ENCODE measurements at places on chromosomes 2 and 18.
A peak's percentile ranks its signal among the peaks of the same experiment; 100 is the strongest.

- no peak for DNase-seq
Measured at GRCh38 chr18:36314754-36315153, 17.2 kb downstream of the FHOD3 start.

DNA sequence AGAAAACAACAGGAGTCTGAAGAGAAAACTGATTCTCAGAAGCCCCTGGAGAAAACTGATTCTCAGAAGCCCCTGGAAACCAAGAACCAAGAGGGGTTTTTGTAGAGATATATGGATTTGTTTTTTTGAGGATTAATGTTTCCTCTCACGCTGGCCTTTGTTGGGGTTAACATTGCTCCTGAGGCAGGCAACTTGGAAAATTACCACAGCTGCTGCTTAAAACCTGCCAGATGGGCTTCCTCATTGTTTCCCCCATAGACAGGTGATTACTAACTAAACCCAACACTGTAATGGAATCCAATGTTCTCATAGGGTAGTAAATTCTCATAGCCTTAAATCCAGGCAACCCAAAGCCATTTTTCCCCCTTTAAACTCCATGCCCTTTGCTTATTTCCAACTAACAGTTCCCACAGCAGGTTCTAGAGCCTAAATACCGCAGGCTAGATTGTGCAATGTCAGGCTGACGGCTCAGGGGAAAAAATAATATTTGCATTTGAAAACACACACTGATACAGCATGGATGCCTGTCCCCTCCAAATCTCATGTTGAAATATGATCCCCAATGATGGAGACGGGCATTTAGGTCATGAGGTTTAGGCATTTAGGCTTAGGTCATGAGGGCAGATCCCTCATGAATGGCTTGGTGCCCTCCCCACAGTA, 272.3 kb upstream of the PKDCC start:
- DNase-seq = no peak

GRCh38 chr18:22827741-22828140, 105.4 kb upstream of the RBBP8 start:
- DNase-seq = no peak

- DNase-seq = no peak
Measured at GRCh38 chr2:178450524-178450773, 526 bp downstream of the PRKRA start.

- no peak for DNase-seq
Measured at GRCh38 chr2:2326068-2327040, 4.7 kb downstream of the MYT1L start.

DNA sequence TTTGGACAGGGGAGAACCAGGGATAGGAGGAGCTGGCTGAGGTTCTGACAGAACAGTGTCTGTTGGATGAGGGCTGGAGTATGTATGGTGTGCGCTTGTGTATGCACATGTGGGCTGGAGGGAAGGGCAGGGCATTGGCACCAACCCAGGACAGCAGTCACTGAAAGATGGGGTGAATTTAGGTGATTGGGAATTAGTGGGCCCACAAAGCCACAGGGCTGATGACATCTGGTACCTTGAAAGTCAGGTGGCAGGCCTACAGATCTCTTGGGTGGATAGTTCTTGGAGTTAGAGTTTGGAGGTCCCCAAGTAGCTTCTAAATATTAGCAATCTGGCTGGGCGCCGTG, 45.7 kb downstream of the C2orf42 start:
- no peak for DNase-seq

- DNase-seq = no peak
Measured at GRCh38 chr18:75213611-75214331, 3.2 kb downstream of the TSHZ1 start.

DNA sequence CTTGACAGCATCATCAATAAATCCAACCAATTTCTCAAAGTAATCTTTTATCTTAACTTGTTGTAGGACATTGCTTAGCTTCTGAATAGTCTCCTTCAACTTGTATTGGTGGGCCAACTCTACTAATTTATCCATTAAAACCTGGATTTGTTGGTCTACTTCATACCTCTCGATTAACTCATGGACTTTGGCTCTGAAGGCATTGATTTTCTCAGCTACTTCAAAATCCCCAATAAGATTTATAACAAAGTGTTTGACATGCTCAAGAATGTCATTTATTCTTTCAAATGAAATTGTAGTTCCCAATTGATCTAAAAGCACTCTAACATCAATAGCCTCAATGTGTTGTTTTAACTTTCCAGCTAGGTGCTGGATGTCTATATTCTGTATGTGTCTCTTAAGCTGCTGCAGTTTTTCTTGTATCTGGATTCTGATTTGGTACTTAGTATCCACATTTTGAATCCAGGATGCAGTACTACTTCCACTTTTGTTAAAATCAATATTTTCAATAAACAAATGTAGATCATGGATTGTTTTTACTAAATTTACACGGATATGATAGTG, 34.1 kb downstream of the APOB start:
- DNase-seq = no peak

- no peak for DNase-seq
Measured at GRCh38 chr18:45249246-45249661, 366.0 kb upstream of the SLC14A2 start.

DNA sequence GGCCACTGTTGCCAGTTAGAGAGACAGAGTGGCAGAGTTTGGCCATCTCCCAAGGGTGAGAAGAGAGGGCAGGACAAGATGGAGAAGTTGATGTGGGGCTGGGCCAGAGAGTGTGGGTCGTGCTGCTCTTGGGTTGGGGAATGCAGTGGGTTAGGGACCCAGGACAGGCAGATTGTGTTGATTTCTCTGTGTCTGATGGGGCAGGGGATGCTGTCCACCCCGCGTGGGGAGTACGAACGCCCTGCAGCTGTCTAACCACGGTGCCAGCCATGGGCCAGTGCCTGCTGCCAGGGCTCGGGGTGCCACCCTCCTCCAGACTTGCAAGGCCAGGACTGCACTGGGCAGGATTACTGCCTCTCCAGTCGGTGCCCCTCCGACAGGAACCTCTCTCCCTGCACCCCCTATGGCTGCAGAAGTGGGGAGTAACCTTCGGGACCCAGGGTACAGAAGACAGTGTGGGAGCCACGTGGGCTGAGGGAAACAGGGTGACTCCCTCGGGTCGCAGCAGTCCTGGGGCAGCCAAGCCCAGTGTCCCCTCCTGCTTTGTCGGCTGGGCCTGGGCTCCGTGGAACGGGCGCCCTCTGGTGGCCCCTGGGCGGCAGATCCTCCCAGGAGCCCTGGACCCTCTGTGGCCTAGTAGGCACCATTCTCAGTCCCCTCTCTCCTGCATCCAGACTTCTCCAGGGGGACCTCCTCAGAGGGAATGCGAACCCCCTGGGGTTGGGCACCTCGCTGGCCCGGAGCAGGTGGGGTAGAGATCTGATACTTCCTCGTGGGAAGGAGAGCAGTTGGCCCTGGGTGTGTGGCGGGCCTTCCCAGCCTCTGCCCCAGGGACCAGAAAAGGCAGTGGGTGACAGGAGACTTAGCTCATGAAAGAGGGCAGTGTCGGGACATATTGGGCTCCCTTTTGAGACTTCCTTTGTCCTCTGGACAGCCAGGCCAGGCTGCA, 2.7 kb downstream of the GPC1 start:
- DNase-seq = peak; percentile 36

- DNase-seq = no peak
Measured at GRCh38 chr2:105778080-105778607, 33.4 kb downstream of the NCK2 start.

DNA sequence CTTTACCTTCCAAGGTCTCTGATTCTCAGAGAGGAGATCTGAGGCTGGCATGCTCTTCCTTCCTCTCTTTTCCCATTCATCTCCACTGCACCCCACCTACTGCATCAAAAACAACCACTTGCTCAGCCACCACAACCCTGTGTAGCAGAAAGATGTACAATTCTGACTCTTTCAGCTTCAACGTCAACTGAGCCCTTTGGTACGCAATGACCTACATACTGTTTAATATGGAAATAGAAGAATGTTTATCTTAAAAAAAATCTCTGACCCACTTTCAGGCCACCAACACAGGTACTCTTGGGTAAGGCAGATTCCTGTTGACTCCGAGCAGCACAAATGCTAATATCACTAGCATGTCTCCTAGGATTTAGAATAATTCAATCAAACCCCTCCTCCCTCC, 76.2 kb upstream of the AFF3 start:
- DNase-seq = no peak

GRCh38 chr18:10057894-10058791, 144.3 kb downstream of the VAPA start:
- no peak for DNase-seq

GRCh38 chr2:133241224-133241571, 327.1 kb downstream of the NCKAP5 start:
- no peak for DNase-seq

DNA sequence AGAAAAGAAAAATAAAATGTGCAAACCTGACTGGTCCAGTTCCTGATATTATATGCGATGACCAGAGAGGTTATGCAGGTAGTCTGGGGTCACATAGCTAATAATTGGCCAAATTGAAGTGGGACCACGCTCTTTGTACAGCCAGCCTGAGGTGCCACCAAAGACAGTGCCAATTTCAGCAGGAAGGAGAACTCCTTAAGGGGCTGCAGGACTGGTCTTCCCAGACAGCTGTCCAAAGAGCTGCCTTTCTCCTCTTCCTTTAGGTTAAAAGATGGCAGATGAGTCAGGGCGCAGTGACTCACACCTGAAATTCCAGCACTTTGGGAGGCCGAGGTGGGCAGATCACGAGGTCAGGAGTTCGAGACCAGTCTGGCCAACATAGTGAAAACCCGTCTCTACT, 95.5 kb downstream of the ACKR3 start:
- no peak for DNase-seq

- no peak for DNase-seq
Measured at GRCh38 chr2:145366341-145366740, 846.4 kb upstream of the ZEB2 start.

DNA sequence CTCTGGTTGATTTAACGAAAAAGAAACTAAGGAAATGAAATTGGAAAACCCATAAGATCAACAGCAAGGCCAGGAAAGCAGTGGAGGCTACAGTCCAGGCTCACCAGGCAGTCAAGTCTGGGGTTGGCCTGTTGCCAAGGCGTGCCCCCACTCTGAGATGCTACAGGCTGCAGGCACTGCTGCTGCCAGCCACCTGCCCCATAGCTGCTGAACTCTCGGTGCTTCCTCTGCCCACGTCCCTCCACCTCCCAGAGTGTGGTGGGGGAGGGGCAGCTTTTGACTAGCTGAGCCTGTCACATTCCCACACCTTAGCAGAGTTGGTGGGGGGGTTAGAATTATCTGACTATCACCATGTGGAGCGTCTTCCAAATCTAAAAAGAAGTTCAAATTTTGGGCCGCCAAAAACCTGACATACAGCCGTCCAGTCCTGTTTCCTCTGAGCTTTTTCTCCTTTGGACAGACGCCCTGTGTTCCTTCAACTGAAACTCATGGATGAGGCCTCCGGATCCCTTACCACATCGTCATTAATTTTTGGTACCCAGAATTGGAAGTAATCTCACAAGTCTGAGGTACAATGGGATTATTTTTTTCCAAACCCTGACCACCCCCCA, 3.9 kb upstream of the SH3RF3 start:
- no peak for DNase-seq

- no peak for DNase-seq
Measured at GRCh38 chr2:62209427-62209991, 13.6 kb downstream of the B3GNT2 start.

DNA sequence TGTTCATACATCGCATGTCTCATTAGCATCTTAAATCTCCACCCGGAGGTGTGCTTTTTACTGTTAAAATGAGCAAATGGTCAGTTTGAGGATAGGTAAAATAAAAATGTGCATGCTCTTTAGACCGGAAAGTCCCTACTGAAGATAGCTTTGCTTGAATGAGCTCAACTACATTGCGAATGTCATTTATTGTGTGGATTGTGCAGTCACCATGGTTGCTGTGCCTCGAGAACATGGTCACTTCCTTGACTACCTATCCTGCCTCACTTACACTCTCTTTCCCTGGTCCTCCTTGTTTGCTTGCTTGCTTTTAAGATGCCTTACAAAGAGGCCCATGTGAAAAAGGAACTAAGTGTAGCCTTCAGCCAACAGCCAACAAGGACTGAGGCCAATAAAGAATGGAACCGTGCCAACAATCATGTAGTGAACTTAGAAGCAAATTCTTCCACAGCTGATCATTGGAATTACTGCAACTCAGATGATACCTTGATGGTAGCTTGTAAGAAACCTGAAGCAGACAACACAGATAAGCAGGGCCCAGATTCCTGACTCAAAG, 72.2 kb upstream of the BARD1 start:
- no peak for DNase-seq

- no peak for DNase-seq
Measured at GRCh38 chr2:43319541-43319940, 93.1 kb upstream of the ZFP36L2 start.

GRCh38 chr2:64646007-64646880, 7.5 kb downstream of the SERTAD2 start:
- peak; percentile 76 for DNase-seq

DNA sequence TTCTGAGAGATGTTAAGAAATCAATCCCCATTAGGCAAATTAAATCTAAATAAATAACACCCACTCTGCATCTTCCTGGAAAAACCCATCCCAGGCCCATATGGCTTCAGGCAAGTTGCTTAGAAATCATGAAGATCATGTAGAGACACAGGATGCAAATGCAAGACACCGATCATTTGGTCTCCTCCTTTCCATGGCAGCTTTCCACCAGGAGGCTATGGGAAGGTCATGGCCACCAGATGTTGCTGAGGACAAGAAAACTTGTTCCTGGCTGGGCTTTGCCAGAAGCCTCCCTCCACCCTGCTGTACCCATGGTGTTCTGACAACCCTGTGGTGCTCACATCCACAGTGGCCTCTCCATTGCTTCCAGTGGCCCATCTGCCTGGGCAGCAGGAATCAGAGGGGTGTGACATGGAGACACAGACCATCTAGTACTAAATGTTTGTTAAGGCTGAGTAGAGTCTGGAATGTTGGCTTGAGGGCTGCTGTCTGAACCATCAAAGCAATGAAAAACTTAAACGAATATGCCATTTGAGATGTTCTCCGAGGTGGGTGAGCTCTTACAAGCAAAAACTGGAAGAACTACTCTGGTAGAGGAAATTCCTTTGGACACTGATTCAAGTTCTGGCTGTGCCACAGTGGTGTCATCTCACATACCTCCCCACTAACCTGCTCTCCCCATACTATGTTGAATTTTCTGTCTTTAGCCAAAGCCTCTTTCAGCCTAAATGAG, 293.2 kb downstream of the TNS1 start:
- DNase-seq = no peak

- DNase-seq = no peak
Measured at GRCh38 chr2:207802650-207803049, 32.9 kb upstream of the FZD5 start.

- DNase-seq = no peak
Measured at GRCh38 chr2:239693761-239694415, 293.1 kb upstream of the HDAC4 start.

GRCh38 chr2:15941871-15942710, 1.7 kb downstream of the MYCN start:
- no peak for DNase-seq

GRCh38 chr2:162013514-162014475, 60.2 kb downstream of the DPP4 start:
- no peak for DNase-seq

All from Panc1 (cell line).